Tibial nerve (tissue), 4 donors: ENCODE measurements at places on chromosomes 6 and 20. TPM values are rescaled to one million over a fixed set of nuclear protein-coding genes. Genes with fewer than 3 reads are reported as not detected.

DNA sequence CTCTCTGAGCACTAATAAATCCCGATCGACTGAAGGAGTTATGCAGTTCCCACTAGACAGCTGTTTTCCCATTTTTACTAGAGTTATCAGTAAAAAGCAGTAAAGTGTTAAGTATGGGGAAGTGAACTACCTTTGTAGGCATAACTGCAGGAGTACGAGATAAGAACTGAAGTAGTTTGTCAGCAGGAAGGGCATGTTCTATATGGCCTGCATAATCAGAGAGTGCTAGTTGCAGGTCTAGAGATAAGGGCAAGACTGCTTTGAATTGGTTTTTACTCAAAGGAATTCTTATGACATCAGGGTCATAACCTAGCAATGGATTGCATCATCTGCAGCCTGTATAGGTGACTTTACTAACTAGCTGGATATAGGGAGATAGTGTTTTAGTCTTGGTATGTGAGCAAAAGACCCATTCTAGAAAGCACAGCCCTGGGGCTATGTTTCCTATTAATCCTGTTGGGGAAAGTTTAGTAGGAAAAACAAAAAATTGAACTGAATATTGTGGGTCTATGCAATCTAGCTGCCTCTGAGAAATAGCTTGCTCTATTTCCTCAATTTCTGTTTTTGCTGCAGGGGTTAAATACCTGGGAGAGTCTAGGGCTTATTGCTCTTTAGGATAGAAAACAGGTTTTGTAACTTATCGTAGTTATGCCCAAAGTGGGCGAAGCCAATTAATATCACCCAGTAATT lies 22.6 kb upstream of the CRISP1 start:
- no peak overlapping the region for H3K27ac ChIP-seq
- no peak for DNase-seq
- H3K27me3 ChIP-seq: no peaks in the 10 kb centered on the region
- no peak overlapping the region for H3K4me3 ChIP-seq
- H3K36me3 ChIP-seq: no peaks in the 10 kb centered on the region
- no peaks in the 10 kb centered on the region for H3K4me1 ChIP-seq

DNA sequence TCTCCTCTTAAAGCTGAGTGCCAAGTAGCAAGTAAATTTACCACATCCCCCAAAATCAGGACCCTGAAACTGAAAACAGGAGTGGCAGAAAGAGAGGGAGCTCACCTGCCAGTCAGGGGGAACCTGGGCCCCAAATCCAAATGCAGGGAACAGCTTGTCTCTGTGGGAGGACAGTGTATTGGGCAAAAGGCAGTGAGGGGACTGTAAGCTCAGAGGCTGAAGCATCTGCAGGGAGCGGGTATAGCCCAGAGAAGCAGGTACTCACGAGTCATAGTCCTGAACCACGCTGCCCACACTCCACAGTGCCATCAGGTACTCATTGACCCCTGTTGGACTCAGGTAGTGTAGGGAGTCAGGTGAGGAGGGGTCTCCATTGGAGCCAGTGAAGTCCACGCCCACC lies 15.0 kb downstream of the SPAG4 start:
- no peak overlapping the region for H3K4me3 ChIP-seq
- no peaks in the 10 kb centered on the region for H3K27me3 ChIP-seq
- peaks cover 3% of the 10 kb centered on the region for H3K4me1 ChIP-seq
- no peak overlapping the region for H3K27ac ChIP-seq

- H3K36me3 ChIP-seq: no peaks in the 10 kb centered on the region
- H3K27ac ChIP-seq: no peak overlapping the region
- no peak for DNase-seq
- no peaks in the 10 kb centered on the region for H3K4me1 ChIP-seq
These were observed 174.1 kb upstream of the ZFP64 start for GRCh38 chr20:52365688-52366087.

- no peak overlapping the region for H3K4me3 ChIP-seq
- H3K36me3 ChIP-seq: no peaks in the 10 kb centered on the region
- no peaks in the 10 kb centered on the region for H3K27me3 ChIP-seq
- peaks cover 79% of the 10 kb centered on the region for H3K4me1 ChIP-seq
- H3K27ac ChIP-seq: no peak overlapping the region
- DNase-seq: no peak
These were observed 11.1 kb downstream of the UBE2V1 start for GRCh38 chr20:50101887-50102286.

GRCh38 chr6:136897071-136897470 lies 25.0 kb upstream of the SLC35D3 start:
- DNase-seq: no peak
- H3K27me3 ChIP-seq: no peaks in the 10 kb centered on the region
- no peak overlapping the region for H3K4me3 ChIP-seq
- no peak overlapping the region for H3K27ac ChIP-seq
- H3K36me3 ChIP-seq: no peaks in the 10 kb centered on the region

DNA sequence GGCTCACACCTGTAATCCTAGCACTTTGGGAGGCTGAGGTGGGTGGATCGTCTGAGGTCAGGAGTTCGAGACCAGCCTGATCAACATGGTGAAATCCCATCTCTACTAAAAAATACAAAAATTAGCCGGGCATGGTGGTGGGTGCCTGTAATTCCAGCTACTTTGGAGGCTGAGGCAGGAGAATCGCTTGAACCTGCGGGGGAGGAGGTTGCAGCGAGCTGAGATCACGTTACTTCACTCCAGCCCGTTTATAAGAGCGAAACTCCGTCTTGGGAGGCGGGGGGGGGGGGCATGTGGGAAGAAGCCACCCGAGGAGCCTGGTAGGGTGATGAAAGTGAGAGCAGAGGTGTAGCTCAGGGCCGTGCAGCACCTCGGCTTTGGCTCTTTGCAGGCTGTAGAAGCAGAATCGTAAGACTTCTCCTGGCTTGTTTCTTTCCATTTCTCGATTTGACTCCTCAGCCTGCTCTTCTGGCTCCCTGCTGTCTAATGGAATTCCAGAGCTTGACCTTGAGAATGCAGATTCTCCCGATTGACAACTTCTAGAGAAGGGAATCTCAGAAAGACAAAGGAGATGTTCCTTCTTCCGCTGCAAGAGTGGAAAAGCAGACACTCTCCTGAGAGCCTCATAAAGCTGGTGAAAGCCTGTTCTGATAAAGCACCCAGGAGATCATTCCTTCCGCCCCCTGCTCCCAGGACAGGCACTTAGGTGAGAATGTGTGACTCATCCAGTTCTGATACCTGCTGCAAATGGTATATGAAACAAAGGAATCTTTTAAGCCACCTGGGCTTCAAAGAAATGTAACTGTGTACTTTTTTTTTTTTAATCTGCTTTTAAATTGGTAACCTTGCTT lies 26.0 kb upstream of the PPP1R16B start:
- H3K27ac ChIP-seq: no peak overlapping the region
- no peak overlapping the region for H3K4me3 ChIP-seq
- H3K36me3 ChIP-seq: no peaks in the 10 kb centered on the region
- no peaks in the 10 kb centered on the region for H3K4me1 ChIP-seq
- DNase-seq: no peak

DNA sequence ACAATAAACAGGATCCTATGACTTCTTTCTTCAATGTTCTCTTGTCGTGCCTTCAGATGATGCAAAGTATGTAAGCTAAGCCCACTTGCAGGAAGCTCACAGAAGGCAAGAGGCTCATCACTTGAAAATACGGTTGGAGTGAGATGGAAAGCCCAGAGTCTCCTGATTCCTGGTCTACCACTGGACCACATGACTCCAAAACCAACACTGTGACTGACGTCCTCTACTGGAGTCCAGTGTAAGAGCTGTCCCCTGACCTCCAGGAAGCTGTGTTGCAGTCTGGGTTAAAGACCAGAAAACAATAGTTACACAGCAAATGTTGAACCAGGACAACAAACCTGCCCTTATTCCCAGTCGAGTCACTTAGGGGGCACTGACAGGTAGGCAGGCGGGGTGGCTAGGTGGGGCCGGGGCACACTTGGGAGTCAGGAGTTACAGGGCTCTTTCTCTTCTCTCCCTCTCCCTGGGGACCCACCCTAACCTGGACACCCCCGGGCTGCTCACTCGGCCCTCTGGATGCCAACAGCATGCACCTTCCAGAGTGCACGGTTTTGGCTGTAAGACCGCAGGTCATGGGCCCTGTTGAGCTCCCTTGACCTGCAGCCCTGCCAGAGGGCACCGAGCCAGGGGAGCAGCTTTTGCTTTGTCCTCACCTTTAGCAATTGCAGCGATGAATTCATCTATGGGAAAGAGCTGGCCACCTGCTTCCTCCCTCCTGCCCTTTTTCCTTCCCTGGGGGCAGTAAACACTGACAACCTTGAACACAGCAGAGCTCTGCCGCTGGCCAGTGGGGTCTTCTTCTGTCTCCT lies 7.4 kb downstream of the PCK1 start:
- H3K4me3 ChIP-seq: no peak overlapping the region
- H3K36me3 ChIP-seq: no peaks in the 10 kb centered on the region
- no peaks in the 10 kb centered on the region for H3K27me3 ChIP-seq

- no peaks in the 10 kb centered on the region for H3K36me3 ChIP-seq
- DNase-seq: no peak
- H3K4me3 ChIP-seq: no peak overlapping the region
- no peak overlapping the region for H3K27ac ChIP-seq
- no peaks in the 10 kb centered on the region for H3K4me1 ChIP-seq
- H3K27me3 ChIP-seq: no peaks in the 10 kb centered on the region
These were observed 11.4 kb upstream of the VEGFA start for GRCh38 chr6:43758617-43759050.

- no peaks in the 10 kb centered on the region for H3K4me1 ChIP-seq
- H3K27ac ChIP-seq: no peak overlapping the region
- no peak overlapping the region for H3K4me3 ChIP-seq
- DNase-seq: no peak
These were observed 5.6 kb upstream of the VNN2 start for GRCh38 chr6:132763269-132763668.

DNA sequence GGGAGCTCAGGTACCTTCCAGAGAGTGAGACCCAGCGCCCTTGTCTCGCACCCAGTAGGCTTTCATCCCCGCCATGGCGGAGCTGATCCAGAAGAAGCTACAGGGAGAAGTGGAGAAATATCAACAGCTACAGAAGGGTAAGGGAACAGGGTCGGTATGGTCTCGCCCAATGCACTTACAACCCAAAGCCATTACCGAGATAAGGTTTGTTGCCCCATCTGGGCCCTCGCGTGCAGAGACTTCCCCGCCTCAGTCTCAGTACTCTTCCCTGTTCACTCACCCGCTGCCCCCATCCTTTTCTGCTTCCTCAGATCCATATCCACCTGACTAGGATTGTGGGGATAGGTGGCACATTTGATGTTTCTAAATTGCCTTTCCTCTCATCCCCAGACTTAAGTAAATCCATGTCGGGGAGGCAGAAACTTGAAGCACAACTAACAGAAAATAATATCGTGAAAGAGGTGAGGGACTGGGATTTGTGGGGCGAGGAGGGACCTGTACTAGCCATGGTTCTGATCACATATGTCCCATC lies 449 bp downstream of the PFDN6 start:
- peak overlapping the region; percentile 66 for H3K4me3 ChIP-seq
- peak overlapping the region; percentile 71 for H3K27ac ChIP-seq
- H3K4me1 ChIP-seq: peaks cover 17% of the 10 kb centered on the region

GRCh38 chr20:63082308-63082938 lies 75.7 kb upstream of the BHLHE23 start:
- H3K4me3 ChIP-seq: no peak overlapping the region
- H3K27me3 ChIP-seq: no peaks in the 10 kb centered on the region
- no peaks in the 10 kb centered on the region for H3K36me3 ChIP-seq
- no peak for DNase-seq
- H3K27ac ChIP-seq: no peak overlapping the region
- H3K4me1 ChIP-seq: no peaks in the 10 kb centered on the region

Gene TPX2
- total RNA-seq: 0.22 TPM

Gene SPATS1
- not detected for total RNA-seq
